NCI-H2081 (cell line): ENCODE measurements at places on chromosomes 7 and 10.

DNA sequence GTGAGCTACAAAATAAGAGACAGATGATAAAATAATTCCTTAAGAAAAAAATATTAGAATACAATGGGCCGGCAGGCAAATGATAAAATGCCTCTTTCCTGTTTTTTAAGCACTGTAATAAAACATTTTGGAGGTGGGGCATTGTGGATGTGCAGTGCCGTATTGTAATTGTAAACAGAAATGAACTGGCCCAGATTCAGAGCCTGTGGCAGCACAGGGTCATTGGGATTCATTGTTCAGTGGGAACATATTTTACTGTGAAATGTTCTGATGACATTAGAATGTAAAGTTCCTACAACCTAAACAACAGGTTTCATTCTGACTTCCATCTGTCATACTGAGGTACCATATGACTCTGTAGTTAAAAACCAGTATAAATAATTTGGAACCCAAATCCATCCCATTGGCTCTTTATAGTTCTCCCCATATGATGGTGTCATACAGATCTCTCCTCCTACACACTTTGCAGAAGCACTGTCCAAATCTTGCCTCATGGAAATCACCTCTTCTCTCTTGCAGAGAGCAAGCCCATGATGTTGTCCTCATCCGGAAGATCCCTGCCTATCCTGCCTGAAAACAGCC, 264.6 kb downstream of the WDR37 start:
- DNase-seq, result no peak

DNA sequence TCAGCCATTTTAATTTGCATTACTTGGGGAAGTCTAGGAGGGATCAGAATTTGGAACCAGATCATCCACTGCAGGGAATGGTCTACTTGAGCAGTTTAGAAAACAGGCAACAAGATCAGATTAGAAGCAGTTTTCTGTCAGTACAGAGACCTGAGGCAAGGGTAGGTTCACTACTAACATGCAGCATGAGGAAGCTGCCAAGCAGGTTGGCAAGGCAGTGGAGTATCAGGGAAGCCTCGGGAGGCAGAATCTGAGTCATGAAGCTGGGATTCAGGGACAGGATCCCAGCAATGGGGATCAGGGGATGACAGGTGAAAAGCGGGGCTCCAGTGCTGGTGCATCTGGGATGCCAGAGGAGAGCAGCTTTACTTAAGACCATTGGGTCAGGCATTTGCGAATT, 28.1 kb downstream of the ENO4 start:
- no peak for DNase-seq

DNA sequence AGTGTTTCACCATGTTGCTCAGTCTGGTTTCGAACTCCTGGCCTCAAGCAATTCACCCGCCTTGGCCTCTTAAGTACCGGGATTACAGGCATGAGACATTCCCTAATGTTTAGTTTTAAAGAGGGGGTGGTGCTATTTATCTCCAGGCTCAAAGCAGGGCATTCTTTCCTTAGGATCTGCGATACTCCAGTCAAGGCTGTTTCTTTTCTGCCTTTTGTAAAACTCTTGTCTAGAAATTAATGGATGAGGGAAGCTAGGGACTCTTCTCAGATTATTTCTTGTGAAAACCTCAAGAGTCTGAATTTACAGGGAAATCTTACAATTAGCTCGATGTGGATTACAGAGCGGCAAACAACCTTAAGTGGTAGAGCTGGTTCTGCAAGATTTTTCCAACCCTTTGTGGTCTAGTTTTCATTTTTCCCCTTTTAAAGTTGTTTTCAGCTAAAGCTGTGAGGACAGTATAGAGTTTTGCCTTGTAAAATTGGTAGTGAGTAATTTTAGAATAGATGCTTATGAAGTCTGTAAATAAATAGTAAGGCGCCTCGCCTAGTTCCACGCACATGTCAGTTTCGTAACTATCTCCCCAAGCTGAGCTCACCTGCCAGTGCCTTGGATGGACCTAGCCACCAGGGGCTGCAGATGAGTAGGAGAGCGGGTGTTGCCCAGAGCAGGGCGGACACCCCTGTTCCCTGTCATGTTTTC, 53.1 kb downstream of the CUX1 start:
- peak; percentile 18 for DNase-seq

DNA sequence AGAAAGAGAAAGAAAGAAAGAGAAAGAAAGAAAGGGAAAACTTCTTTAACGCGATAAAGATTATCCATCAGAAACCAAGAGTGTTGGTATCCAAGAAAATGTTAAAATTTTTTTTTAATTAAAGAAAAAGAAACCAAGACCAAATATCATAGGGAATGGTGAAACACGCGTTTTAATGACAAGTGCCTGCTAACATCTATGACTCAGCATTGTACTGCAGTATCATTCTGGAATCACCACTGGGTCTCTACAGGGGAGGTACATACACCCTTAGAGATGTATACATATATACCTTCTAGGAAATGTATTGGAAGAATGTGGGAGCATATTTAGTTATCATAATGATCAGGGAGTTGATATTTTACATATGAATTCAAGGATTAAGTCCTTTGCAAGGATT, 32.1 kb upstream of the PIK3AP1 start:
- no peak for DNase-seq

- DNase-seq, result no peak
Measured at GRCh38 chr7:44985033-44985695, 6.3 kb upstream of the MYO1G start.

DNA sequence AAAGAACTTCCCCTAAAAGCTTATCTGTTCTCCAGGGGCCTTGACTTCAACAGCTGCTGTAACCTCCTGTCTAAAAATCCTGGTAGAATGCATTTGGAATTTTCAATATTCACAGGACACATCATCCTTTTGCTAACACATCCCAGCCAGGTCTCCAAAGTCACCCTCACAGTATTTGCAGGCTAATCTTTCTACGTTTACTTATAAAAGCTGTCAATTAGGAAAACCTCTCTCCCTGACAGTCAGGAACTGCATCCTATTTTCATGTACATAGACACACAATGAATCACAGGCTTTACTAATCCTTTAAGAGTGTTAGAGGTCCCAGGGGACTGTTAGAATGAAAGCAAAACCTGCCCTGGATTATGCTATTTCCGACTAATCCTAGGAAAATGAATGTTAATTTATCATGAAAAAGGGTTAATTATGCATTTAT, 102.2 kb downstream of the GFRA1 start:
- DNase-seq, result no peak

DNA sequence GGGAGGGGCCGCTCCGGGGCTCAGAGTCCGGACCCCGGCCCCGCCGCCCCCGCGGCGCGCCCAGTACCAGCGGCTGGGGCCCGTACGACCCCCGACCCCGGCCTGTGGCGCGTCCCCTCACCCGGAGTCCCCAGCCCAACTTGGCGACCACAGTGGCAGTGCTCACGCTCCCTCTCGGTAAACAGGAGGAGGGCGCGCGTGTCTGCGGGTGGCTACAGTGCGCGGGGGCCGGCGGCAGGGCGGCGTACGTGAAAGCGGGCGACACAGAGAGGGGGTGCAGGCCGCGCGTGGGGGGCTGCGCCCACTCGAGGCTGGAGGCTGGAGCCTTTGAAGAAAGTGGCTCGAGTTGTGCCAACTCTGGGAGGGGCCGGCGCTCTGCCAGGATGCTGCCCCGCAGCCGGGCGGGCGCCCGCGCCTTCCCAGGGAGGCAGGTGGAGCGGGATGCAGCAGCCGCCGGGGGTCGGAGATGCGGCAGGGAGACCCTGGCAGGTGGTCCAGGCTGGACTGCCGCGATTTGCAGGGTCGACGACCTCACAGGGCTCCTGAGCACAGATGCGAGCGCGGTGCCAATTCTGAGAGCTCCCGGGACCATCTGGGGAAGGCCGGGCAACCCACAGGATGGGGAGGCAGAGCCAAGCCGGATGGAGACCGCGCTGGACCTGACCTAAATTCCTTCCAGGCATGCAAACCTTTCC, 655 bp downstream of the PTPRE start:
- no peak for DNase-seq

GRCh38 chr10:110932505-110933180, 13.2 kb downstream of the SHOC2 start:
- DNase-seq, result no peak

DNA sequence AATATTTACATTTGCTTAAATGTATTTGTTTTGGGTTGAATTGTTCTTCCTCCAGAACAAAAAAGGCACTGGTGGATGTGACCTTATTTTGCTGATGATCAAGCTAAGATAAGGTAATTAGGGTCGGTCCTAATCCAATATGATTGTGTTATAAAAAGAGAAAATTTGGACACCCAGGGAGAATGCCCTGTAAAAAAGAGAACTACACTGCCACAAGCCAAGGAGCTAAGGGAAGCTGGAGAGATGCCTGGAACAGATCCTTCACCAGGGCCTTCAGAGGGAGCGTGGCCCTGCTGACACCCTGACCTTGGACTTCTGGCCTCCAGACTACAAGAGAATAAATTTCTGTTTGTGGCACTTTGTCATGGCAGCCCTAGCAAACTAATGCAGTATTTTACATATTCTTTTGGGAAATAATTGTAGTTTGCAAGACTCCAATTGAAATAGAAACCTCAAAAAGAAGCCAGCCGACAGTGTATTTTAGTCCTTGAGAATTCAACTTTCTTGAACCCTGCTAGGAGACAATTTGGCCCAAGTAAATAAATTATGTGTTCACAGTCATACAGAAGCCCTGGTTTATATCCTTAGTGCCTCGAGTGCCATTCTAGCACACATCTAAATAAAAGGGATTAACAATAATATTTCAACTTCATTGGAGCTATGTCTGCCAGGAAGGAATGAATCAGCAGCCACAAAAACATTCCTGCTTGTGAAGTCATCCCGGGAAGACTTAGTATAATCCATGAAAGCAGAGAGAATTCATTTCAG, 164.6 kb downstream of the PKD1L1 start:
- DNase-seq, result no peak

- DNase-seq, result no peak
Measured at GRCh38 chr10:88592381-88592780, 5.8 kb downstream of the LIPJ start.

GRCh38 chr10:44938956-44939355, 20.6 kb upstream of the RASSF4 start:
- no peak for DNase-seq

DNA sequence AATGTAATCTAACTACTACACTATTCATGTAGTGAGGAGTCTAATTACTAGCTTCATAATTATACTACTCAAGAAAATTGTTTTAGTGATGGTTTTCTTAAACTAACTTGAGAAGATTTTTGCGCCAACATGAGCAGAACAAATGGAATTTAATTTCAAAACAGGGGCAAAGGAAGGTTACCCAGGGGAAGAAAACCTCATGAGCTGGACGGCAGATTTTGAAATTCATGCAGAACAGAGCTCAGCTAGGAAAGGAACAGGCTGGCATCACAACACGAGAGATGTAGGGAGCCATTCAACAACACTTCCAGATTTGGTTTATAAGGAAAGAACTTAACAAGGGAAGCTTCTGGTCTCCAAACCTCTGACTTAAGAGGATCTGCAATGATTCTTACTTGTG, 235.3 kb upstream of the PRKCQ start:
- DNase-seq, result no peak

DNA sequence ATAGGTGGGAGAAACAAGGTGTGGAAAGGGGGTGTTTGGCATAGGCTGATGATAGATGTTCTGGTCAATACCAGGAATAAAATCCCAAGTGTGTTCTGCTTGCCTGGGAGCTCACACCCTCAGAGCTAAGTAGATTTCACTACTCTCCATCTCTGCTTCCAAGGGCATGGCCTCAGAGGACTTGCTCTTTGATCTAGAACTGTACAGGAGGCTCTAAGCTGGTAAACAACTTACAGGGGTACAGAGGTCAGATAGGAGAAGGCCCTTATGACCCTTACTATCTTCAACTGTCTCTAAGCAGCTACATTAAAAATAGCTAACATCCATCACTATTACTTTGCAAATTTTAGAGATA, 221.5 kb upstream of the KLF14 start:
- DNase-seq, result no peak

DNA sequence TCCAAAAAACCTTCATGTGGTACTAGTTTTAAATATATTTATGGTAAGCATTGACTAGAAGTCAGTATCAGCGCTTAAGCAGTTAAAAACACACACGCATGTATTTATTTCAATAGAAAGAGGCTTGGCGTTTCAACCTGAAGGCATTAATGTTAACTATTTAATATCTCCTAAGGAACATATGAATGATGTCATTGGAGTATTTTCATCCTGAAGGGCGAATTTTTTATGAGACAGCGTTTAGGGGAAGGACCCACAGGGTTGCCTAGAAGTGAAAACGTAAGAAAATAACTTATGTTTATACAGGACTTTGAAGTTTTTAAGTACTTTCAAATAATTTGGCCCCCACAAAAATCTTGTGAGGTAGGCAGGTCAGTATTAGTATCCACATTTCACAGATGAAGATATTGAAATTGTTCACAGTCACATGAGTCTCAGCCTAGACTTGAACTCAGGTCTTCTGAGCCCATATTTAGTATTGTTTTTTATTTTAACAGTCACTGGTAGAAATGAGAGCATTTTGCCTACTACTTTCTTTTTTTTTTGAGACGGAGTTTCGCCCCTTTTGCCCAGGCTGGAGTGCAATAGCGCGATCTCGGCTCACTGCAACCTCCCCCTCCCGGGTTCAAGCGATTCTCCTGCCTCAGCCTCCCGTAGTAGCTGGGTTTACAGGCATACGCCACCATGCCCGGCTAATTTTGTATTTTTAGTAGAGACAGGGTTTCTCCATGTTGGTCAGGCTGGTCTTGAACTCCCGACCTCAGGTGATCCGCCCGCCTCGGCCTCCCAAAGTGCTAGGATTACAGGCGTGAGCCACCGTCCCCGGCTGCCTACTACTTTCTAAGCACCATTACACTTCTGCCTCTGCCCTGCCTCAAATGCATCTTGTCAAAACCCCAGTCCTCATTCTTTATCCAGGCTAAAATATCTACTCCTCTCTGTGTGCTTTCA, 1.8 kb downstream of the SLK start:
- DNase-seq, result no peak

GRCh38 chr10:42939685-42940366, 137.0 kb upstream of the RET start:
- DNase-seq, result no peak

DNA sequence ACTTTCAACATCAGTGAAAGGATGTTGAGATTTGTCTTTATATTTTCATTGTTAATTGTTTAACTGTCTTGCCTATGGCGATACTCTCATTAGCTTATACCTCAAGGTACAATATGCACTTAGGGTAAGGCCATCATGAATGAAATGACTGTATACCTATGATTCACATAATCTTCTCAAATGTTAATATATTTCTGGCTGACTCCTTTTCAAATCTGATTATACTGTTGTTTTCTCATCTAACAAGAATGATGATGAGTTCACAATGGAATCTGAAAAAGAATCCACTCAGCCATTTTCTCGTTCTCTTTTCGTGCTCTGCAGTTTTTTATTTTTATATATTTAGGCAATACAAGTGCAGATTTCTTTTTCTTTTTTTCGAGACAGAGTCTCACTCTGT, 159.1 kb downstream of the ARHGAP12 start:
- DNase-seq, result no peak
